Spinal cord (tissue), 10 donors: ENCODE measurements at places on chromosomes 7 and 10. TPM values are rescaled to one million over a fixed set of nuclear protein-coding genes. Genes with fewer than 3 reads are reported as not detected.

Gene TRPV5
- polyA plus RNA-seq: 0.24 TPM

Gene ZNF727
- polyA plus RNA-seq: not detected

Gene MPP7
- 4.2 TPM for polyA plus RNA-seq

Gene GNGT1
- polyA plus RNA-seq: not detected

Gene SUN1
- polyA plus RNA-seq: 175 TPM

Gene OGDH
- 74.8 TPM for polyA plus RNA-seq

Gene MSS51
- polyA plus RNA-seq: 2.4 TPM

Gene CALY
- polyA plus RNA-seq: 251 TPM

Gene CRYGN
- 0.55 TPM for polyA plus RNA-seq

Gene MLXIPL
- 4.4 TPM for polyA plus RNA-seq

Gene ADCY1
- 79.2 TPM for polyA plus RNA-seq

Gene ZNF518A
- 28.3 TPM for polyA plus RNA-seq

Gene LHFPL3
- polyA plus RNA-seq: 78.7 TPM

Gene TMEM120A
- 95.4 TPM for polyA plus RNA-seq

Gene OR6V1
- not detected for polyA plus RNA-seq

Gene PLPP4
- 34.7 TPM for polyA plus RNA-seq

Gene TBXAS1
- polyA plus RNA-seq: 10.0 TPM

Gene NPSR1
- not detected for polyA plus RNA-seq

Gene FAM25C
- not detected for polyA plus RNA-seq

Gene SPDYE2
- polyA plus RNA-seq: 20.4 TPM

Gene AKR1C8
- not detected for polyA plus RNA-seq

Gene CRTAC1
- polyA plus RNA-seq: 74.9 TPM

Gene RET
- 36.4 TPM for polyA plus RNA-seq

Gene ZNF22
- 46.9 TPM for polyA plus RNA-seq

Gene PPP1R17
- polyA plus RNA-seq: 2.7 TPM

Gene MICU1
- 86.9 TPM for polyA plus RNA-seq

Gene GIMAP6
- polyA plus RNA-seq: 9.3 TPM

Gene TDRD1
- polyA plus RNA-seq: 0.26 TPM

Gene GPR15LG
- not detected for polyA plus RNA-seq

Gene GARIN1A
- 3.1 TPM for polyA plus RNA-seq

Gene FEZF1
- not detected for polyA plus RNA-seq

Gene LRMDA
- 6.4 TPM for polyA plus RNA-seq

Gene HOXA4
- 56.1 TPM for polyA plus RNA-seq

Gene RAMP3
- 9.4 TPM for polyA plus RNA-seq

Gene SPACDR
- 6.5 TPM for polyA plus RNA-seq

Gene STAG3
- 33.9 TPM for polyA plus RNA-seq

Gene ARHGAP12
- polyA plus RNA-seq: 45.4 TPM

Gene RAPGEF5
- polyA plus RNA-seq: 21.2 TPM

Gene EPO
- polyA plus RNA-seq: 0.44 TPM

Gene PILRA
- 10.6 TPM for polyA plus RNA-seq

Gene TAS2R4
- polyA plus RNA-seq: 3.4 TPM

Gene SPDYE6
- polyA plus RNA-seq: not detected

Gene PDK4
- polyA plus RNA-seq: 22.5 TPM

Gene SPDYE9
- polyA plus RNA-seq: 0.36 TPM

Gene MSMB
- not detected for polyA plus RNA-seq

Gene SPAM1
- not detected for polyA plus RNA-seq

Gene TRIM74
- 1.0 TPM for polyA plus RNA-seq

Gene GBX1
- 7.3 TPM for polyA plus RNA-seq
